ENCODE measurements at places on chromosomes 11 and 22.

DNA sequence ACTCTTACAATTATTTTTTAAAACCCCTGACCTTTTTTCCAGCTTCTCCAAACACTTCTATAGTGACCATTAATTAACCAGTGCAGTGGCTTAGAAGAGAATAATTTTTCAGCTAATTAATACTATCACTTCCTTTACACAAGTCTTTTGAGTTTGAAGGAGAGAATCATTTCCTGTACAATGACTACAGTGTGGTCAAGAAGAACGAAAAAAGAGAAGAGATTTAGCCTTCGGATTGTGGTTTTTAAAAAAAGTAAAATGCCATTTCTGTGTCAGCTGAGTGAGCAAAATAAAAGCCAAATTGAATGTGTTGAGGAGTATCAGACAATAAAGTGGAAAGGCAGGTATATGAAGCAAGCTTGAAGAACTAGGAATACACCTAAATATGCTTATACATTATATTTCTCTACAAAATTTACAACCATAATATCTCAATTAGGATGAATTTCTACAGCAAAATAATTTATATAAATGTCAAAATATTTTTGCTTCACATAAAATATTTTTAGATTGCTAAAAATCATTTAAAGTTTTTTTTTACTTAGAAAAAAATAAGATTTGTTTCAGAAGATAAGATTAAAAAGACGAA lies 1155.2 kb upstream of the CNTN5 start:
- DNase-seq: no peak

DNA sequence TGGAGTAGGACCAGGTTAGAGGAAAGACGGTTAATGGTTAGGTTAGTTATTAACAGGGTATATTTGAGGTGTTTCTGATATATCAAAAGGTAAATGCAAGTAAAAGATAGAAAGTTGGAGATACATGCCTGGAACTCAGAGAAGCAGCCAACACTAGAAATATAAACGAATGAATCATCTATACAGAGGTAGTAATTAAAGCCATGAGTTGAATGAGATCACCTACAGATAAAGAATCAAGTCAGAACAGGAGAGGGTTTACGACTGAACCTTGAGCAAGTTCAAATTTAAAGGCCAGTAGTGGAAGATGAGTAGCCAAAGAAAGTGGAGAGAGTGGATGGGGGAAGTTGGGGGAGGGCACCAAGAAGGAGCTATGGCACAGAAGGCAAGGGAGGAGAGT lies 73.9 kb downstream of the SPON1 start:
- no peak for DNase-seq

DNA sequence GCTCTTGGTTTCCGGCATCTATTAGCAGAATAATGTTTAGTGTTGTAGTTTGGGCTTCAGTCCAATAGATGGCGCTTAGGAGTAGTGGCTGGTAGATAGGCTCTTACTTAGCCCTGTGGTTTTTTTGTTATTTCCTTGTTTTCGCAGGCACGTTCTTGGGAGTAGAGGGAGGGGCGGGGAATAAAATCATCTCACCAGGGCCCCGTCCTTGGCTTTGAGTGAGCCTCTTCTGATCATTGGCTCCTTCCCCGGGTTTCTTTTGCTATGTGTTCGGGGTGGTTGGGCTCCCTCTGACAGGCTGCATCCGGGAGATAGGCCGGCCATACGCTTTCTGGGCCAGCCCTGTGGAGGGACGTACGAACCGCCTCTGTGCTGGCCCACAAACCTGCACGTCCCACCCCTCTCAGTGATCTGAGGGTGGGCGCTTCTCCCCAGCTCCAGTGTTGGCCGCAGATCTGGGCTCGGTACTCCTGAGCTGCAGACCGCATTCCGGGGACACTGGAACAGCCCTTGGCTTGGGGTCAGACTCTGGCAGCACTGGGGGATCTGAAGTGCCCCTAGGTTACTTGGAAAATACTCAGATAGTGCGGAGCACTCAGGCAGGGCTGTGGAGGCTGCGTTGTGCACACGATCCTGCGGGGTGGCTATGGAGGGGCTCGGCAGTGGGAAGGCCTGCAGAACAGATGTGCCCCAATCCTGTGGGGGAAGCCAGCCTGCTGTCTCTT lies 217.0 kb downstream of the DYNC2H1 start:
- DNase-seq: peak; percentile 33

- DNase-seq: no peak
Measured at GRCh38 chr22:49448526-49448925, 379.1 kb downstream of the BRD1 start.

DNA sequence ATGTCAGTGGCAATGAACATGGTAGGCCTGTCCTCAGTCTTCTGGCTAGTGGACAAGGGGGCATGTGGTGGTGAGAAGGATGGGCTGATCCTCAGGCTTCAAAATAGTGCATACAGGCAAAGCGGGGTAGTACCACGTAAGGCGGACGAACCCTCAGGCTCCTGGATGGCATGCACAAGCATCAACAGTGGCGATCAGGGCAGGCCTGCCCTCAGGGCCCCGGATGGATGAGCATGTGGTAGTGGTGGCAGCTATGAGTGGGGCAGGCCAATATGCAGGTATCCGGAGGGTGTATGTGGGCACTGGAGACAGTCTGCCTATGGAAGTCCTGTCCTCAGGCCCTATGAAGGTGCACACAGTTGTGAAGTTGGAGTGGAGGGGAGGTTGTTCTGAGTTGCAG lies 163.8 kb downstream of the GUCY1A2 start:
- no peak for DNase-seq

DNA sequence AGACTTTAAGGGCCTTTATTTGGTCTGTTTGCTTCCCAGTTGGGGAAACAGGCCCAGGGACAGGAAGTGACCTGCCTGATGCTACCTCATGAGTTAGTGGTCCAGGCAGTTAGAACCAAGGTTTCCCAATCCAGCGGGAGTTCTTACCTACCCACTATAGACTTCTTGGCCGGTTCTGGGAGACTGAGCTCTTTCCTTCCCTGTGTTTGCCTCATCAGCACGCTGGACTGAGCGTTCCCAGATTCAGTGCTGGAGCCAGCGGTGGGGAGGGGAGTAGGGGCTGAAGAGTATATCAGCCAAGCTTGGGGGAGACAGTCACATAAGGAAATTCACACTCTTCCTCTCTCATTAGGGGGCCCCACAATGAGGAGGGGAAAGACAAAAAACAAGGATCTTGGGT lies 27.1 kb downstream of the TIMP3 start:
- no peak for DNase-seq

DNA sequence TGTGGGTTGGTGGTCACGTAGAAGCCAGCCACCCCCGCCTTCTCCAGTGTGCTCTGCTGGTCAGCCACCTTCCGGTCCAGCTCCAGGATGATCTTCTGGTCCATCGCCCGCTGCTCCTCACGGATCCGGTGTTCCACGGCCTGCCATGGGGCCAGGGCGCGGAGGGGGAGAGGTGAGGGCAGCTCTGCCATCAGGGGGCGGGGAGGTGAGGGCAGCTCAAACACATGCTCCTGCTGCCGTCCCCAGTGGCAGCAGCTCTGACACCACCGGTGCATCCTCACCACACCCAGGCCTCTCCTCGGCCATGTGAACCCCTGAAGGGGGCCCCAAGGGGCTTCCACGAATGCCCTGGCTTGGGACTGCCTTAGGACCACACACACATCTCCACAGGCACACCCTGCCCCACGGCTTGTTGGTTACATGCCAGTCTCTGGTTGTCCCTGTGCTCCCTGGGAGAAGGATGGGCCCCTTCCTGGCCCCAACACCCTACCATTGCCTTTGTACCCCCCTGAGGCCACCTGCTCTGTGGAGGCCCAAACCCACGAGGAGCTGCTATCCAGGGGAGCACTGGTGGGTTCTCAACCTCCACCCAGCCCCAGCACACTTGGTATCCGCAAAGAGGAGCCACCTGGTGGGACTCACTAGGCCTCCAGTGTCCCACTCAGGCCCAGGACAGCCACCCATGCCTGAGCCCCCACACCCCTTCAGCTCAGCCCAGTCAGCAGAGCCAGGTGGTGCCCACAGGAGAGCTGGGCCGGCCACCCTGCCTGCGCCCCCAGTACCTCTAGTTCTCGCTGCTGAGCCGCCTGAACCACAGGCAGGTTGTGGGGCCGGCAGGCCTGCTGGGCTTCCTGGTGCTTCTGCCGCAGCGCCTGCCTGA lies 4.3 kb downstream of the DGCR6L start:
- DNase-seq: no peak

- DNase-seq: no peak
Measured at GRCh38 chr11:8715501-8715900, 32.9 kb downstream of the RPL27A start.

DNA sequence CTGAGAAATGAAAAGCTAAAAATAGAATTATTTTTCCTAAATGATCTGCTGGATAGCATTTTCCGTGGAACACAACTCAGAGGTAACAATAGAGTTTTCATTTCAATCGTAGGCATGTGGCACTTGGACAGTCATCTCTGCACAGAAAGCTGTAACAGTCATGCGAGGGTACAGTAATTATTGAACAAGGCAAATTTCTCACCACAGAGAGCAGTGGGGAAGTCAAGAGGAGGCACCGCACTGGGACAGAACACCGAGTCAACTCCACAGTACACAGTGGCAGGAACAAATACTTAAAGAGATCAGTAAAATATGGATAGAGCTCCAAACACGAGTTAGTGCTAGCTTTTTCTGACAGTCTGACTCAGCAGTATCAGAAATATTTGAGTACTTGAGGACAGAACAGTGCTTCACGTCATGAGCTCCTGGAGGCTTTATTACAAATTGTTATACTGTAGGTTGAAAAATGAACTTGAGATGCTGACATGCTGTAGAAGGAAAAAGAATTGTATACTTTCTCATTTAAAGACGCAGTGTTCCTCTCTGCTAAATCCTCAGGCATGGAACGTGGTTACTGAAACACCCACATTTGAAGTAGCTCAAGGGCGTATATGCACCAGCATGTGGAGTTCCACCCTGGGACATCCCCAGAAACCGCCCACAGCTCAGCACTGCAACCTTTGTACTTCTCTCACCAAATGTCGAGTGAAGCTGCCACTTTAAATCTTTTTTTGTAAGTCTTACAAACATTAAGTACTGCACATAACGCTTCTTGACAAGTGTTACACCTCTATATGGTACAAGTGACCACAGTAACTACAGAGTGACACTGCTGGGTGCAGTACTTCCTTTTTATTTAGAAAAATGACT lies 27.4 kb upstream of the YPEL1 start:
- DNase-seq: no peak

DNA sequence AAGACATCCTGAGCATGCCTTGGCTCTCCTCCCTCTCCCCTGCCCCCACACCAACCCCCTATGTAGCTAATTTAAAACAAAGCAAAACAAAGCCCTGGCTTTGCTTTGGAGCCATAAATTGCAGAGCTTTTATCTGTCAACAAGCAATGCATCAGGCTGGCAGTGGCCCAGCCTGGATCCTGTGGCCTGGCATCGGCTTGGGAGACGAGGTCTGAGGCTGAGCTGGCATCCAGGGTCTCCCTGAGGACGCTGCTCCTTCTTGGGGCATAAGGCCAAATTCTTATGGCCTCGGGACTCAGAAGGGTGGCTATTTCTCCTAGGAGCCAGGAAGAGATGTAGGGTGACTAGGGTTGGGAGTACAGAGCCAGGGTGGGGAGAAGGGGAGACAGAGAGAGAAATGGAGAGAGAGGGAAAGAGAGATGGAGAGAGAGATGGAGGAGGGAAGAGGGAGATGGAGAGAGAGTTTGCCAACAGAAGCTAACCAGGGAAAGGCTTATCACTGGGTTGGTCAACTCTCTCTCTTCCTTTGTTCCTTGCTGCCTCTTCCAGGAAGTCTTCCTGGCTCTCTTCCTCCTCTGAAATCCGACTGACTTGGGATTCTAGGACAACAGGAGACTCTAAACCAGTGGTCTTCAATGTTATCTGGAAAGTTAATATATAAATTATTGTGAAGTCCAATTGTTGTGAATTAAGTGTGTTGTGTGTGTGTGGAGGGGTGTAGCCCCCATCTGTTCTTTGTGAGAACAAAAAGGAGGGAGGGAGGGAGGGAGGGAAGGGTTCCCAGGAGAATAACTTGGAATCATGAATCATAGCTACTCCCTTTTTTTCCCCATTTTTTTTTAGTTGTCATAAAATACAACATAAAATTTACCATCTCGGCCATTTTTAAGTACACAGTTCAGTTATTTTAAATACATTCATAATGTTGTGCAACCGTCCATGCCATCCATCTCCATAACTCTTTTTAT lies 29.1 kb downstream of the TSPAN18 start:
- no peak for DNase-seq

- DNase-seq: no peak
Measured at GRCh38 chr22:17949642-17950473, 74.5 kb downstream of the MICAL3 start.

- no peak for DNase-seq
Measured at GRCh38 chr11:47928426-47928825, 51.9 kb upstream of the PTPRJ start.

- no peak for DNase-seq
Measured at GRCh38 chr11:133164986-133165385, 367.3 kb downstream of the OPCML start.

DNA sequence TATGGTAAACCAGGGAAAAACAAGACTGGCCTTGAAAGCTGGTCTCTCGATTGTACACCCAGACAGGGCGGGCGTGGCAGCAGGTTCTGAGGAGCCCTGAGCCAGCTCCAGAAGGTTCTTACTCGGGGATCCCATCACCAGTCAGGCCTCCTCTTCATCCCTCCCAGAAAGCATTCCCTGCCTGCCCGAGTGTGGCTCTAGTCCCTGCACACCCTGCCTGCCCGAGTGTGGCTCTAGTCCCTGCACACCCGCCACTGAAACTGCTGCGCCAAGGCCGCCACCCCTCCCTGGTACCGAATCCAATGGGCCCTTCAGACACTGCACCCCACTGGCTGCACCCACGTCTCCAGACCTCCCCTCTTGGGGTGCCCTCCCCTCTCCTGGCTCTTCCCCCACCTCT lies 30.1 kb downstream of the KIAA0930 start:
- no peak for DNase-seq

DNA sequence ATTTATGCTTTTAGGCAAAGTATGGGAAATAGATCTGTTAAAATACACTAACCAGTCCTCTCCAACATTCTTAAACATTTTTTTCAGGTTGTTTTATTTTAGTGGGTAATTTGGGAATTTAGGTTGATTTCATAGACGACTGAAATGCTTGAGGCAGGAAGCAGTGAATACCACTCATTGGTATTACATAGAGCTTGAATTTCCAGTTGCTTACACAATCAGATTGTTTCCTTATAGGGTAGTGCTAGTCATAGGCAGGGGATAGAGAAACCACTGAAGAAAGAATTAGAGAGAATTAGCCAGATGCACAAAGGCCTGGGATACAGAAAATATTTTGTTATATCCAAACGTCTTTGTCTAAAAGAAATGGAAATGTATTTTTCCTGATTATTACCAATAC lies 23.9 kb upstream of the LYVE1 start:
- no peak for DNase-seq

- DNase-seq: peak; percentile 85
Measured at GRCh38 chr22:30212363-30212995, 34.1 kb downstream of the LIF start.

- no peak for DNase-seq
Measured at GRCh38 chr11:134385774-134386565, 26.1 kb downstream of the B3GAT1 start.
